ENCODE measurements at places on chromosomes 5 and 9.

DNA sequence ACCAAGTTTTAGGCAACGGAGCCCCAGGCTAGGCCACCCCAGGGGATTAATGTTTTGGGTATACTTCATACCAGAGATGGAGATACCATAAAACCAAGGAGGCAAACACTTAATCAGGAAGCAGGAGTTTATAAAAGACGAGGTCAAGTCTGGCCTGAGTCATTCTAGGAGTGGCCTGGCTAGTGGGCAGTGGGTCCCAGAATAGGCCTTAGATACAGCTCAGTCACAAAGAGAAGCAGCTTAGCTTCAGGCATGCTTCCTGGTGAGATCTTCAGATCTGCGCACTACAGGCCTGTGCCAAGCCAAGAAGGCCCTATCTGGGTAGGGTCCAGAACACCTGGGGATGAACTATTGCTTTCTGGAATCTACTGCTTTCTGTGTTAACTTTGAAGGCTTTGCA, 20.6 kb upstream of the NR5A1 start:
- no peak for DNase-seq

- no peak for DNase-seq
Observed at GRCh38 chr5:143674469-143674786, 137.5 kb upstream of the HMHB1 start.

GRCh38 chr9:111095441-111095840, 57.2 kb upstream of the LPAR1 start:
- DNase-seq: no peak

DNA sequence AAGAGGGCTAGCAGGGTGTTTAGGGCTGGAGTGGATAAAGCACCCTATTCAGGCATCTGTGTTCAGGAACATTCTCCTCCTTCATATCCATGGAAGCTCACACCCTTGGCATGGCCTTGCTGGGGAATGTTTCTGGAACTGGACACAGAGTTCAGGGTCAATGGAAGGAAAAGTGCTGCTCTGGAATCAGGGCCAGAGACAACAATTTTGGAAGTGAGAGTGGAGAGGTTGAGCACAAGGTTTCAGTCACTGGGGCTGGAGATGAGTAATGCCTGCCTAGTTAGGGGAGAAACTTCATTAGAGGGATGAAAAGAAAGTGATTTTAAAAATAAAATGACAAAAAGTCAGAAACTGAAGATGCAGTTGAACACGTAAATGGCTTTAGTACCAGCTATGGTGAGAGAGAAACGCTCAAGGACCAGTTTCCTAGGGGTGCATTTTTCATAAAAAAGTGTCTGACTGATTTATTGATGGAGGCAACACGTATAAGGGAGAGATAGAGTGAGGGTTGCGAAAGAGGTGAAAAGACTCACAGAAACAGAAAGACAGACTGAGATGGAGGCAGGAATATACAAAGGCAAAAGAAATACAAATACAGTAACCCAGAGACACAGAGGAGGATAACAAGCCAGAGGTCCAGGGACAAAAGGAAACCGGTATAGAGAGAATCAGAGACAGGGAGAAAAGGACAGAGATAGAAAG, 8.0 kb upstream of the TNFSF15 start:
- no peak for DNase-seq

DNA sequence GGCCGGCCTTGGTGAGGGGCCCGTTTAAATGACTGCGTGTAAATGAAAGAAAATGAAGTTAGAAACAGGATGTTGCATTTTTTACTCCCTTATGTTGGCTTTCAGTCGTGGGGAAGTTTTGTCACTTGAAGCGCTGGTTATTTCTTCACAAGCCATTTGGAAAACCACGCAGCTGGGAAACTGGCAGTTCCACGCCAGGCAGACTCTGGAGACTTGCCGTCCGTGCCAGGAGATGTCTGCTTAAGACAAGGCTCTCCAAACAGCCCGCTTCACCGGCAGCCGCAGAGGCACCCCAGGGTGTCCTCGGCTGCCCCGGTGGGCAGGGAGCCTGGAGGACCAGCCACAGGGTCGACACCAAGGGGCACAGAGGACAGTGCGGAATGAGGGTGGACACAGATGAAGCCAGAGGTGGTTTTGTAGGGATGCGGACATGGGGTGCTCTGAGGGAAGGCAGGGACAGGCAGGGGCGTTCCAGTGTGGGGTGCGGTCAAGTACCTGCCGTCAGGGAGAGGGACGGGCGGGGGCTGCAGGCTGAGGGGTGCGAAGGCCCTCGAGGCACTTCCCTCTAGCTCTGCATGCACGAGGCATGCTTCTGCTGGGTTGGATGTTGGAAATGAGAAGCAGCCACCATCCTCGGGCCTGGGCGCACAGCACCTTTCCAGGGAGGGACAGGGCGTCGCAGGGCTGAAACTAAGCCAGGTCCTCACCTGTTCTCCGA, 11.1 kb upstream of the AJM1 start:
- DNase-seq: no peak

- DNase-seq: no peak
Observed at GRCh38 chr9:110640736-110641135, 27.9 kb upstream of the MUSK start.

- no peak for DNase-seq
Observed at GRCh38 chr5:171250738-171251137, 58.3 kb upstream of the TLX3 start.

- DNase-seq: no peak
Observed at GRCh38 chr5:78574731-78575161, 73.8 kb downstream of the LHFPL2 start.

GRCh38 chr9:109176963-109177362, 9.9 kb upstream of the FRRS1L start:
- DNase-seq: no peak

DNA sequence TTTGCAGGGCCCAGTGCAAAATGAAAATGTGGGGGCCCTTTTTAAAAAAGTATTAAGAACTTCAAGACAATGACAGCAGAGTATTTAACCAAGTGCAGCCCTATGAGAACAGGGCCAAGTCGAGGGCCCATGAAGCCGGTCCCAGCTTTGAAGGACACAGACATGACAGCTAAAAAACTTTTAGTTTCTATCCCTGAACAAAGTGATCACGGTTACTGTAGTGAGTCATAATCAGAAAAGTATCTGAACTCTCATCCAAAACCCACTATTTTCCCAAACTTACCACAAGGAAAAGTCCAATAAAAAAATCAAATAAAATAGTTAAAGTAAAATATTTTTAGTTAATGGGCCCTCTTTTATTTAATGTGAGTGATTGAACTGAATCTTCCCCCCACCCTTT, 126.0 kb downstream of the MEF2C start:
- DNase-seq: no peak

DNA sequence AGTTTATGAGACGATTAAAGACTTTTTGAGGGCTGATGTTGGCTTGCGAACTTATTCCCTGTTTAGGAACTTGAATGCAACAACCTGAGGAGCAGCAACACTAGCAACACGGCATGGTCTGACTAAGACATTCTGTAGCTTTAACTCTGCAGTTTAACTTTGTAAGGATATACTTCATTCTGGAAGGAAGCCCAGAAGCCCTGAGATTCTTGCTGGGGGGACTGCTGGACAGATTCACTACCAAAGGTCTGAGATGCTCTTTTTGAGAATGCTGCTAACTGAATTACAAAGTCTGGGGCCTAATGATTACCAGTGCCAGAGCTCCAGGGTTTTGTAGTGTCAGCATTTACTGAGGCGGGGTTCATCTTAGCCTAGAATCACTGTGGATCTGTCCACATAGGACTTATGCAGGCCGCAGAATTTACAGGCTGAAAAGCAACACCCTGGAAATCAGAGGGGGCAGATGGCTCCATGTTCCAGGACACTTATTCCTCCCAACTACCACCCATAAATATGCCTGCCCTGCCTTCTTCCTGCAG, 537.1 kb upstream of the CDH18 start:
- no peak for DNase-seq

- DNase-seq: no peak
Observed at GRCh38 chr9:126230692-126231091, 95.9 kb upstream of the MVB12B start.

- no peak for DNase-seq
Observed at GRCh38 chr9:112037281-112038016, 137.6 kb downstream of the SUSD1 start.

GRCh38 chr5:75051217-75051751, 1.1 kb downstream of the GCNT4 start:
- DNase-seq: no peak

DNA sequence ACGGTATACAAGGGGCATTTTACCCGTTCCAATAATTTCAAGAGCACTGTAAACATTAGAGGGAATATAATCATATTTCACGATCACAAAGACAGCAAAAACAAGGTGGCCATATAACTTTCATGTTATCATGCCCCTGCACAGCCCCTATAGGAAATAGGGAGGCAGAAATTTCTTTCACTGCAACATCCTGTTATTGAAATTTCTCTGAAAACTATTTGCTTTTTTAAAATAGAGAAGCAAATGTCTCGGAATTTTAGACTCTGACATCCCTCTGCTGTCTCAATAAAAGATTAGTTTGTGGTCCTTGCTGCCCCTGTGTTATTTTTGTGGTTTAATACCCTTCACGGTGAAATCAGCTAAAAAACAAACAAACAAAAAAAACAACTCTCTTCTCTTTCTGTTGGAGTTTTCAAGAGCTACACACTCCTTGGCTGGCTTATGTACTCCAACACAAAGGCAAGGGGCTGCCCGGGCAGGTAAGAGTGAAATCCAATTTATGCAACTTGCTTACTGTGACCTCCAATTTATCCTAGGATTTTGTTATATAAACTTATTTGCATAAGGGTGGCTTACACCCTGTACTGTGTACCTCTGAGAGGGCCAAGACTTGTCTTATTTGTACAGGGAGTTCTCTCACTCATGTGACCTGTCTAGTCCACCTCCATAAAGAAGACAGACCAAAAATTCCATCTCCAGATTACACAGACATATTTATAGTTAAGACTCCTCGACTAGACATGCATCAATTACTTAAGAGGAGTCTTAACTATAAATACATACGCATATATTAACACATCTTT, 223.6 kb downstream of the MLLT3 start:
- no peak for DNase-seq

- DNase-seq: peak; percentile 55
Observed at GRCh38 chr5:163534492-163535094, 29.2 kb downstream of the MAT2B start.

GRCh38 chr9:89036383-89036782, 45.1 kb downstream of the S1PR3 start:
- DNase-seq: no peak

- DNase-seq: no peak
Observed at GRCh38 chr5:125486634-125487033, 740.2 kb upstream of the ZNF608 start.

DNA sequence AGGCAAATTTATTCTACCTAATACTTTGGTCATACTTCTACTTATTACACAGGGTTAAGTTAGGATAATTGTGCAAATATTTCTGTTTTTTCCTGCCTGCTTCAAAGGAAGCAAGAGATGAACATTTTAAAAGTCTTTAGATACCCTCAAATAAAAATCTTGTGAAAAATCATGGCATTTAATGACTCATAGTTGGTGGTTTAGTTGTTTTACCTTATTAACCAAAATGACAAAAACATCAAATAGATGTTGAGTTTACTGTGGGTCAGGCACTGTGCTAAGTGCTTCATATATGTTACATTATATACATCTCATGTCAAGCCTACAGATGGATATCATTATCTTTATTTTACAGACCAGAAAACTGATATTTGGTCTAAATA, 54.4 kb downstream of the ZNF474 start:
- no peak for DNase-seq

- no peak for DNase-seq
Observed at GRCh38 chr9:21904371-21904770, 89.8 kb downstream of the CDKN2A start.

DNA sequence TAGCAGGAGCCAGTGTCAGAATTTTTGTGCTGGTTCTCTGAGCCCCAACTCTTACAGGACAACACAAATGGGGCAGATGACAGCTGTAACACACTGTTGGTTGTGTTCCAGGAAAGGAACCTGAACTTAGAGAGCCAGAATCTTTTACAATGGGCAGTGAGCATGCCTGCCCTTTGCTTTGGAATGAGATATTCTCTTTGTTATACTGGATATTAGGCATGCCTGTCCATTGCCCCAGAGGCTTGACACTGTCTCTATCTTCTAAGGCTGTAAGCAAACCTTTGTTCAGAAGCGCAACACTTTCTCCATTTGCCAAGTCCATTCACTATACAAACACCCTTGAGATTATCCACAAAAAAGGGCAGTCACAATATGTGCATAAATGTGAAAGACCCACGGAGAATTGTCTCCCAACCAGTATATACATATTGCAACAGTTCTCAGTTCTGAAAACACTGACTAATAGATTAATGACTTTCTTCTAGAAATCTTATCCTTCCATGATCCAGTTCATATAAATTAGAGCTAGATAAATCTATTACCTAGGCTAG, 26.3 kb upstream of the CEP120 start:
- no peak for DNase-seq

- DNase-seq: no peak
Observed at GRCh38 chr5:172003746-172004145, 2.7 kb downstream of the FBXW11 start.

DNA sequence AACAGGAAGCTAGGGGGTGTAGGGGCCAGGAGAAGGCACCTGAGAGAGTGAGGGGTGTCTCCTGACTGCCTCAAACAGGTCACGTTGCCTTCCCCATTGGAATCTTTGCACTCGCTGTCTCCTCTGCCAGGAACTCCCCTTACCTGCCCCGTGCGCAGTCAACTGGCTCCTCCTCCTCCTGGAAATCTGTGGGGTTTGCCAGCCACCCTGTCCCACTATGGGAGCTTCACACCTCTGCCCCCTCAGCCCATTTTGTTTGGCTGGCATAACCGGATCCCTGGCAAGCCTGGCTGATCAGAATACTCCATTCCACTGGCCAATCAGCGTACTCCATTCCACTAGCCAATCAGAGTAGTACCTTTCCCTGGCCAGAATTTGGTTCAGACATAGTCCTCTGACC, 10.4 kb upstream of the SLC34A1 start:
- DNase-seq: no peak

GRCh38 chr5:35644543-35644942, 26.9 kb downstream of the SPEF2 start:
- no peak for DNase-seq

DNA sequence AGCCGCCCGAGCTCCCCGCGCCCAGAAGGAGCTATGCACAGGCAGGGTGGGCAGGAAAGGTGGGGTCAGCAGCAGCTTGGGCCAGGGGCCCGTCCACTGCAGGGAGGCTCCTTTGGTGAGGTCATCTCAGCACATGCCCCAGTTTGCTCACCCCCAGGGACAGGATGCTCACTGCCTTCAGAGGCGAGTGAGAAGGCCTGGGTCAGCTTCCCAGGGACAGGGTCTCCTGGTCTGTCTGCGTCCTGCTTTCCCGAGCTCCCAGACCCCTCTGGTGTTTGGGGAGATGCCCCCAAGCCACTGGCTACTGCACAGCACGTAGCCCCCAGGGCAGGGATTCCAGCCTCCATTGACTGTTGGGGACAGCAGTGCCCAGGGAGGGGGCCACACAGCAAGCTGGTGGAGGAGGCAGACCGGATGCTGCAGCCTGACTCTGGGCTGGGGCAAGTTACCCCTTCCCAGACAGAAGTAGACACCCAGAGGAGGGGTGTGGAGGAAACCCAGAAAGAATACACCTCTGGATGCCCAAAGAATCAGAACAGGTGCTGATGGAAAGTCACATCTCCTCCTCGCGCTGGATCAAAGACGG, 581 bp upstream of the SARDH start:
- DNase-seq: no peak
